ENCODE measurements at places on chromosomes 7 and 10.

- DNase-seq: no peak
Observed at GRCh38 chr10:110870823-110871297, 868 bp upstream of the PDCD4 start.

GRCh38 chr7:1693419-1693990, 23.4 kb downstream of the ELFN1 start:
- DNase-seq: no peak

- no peak for DNase-seq
Observed at GRCh38 chr10:25682203-25682851, 251.7 kb upstream of the MYO3A start.

GRCh38 chr10:34786464-34786863, 28.6 kb downstream of the PARD3 start:
- no peak for DNase-seq

DNA sequence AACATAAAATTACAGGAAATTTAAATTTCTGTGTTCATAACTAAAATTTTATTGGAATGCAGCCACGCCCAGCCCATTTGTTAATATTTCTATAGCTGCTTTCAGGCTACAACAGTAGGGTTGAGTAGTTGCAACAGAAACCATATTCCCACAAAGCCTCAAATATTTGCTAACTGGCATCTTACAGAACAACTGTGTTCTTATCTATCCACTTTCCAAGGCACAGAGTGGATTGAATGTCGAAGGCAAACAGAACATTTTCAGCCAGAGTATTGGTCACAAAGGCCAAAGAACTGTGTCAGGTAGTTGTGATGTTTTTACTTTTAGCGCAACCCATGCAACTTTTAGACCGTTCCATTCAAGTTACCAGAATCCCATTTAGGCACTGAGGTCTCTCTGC, 51.1 kb upstream of the OPN4 start:
- no peak for DNase-seq

- DNase-seq: no peak
Observed at GRCh38 chr10:12839941-12840611, 161.4 kb downstream of the CCDC3 start.

DNA sequence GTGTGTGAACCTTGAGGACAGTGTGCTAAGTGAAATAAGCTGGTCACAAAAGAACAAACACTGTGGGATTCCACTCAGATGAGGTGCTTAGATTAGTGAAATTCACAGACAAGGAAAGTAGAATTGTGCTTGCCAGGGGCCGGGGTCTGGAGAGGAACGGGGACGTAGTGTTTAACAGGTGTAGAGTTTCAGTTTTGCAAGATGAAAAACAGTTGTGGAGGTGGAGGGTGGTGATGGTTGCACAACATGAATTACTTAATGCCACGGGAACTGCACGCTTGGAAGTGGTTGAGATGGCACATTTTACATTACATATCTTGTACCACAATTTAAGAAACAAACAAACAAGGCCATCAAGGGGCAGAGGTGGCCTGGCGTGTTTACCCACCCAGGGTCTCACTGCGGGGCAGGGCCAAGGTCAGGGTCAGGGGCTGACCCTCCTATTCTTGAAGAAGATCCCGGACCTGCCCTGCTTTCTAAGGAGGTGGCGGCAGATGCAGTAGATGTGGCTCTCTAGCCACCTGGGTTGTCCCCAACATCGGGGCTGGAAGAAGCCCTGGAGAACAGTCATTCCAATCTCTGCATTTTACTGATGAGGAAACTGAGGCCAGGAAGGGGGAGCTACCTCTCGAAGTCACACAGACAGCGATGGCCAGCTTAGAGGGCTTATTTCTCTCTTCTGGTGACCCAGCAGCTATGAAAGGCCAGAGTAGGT, 91.5 kb upstream of the LRRC4 start:
- peak; percentile 27 for DNase-seq

All from trophoblast cell (in vitro differentiated cells and primary cell).